ENCODE measurements at places on chromosomes 3 and 15.
A peak's percentile ranks its signal among the peaks of the same experiment; 100 is the strongest.

DNA sequence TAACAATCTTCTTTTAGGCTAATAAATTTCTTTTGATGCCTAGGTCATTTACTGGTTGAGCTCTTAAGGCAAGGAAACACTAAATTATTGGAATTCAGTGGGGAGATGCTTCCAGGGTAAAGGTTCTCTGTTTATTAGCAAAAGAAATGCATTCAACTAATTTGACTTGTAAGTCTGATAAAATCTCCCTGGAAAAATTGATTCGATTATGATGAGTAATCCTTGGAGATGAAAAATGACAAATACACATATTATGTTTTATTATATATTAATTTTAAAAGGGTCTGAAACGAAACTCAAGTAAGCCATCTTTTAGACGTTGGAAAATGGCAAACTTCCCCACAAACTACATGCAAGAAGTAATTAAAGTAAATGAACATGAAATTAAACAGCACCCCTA is 328.0 kb downstream of the FOXP1 start:
- DNase-seq, result no peak

DNA sequence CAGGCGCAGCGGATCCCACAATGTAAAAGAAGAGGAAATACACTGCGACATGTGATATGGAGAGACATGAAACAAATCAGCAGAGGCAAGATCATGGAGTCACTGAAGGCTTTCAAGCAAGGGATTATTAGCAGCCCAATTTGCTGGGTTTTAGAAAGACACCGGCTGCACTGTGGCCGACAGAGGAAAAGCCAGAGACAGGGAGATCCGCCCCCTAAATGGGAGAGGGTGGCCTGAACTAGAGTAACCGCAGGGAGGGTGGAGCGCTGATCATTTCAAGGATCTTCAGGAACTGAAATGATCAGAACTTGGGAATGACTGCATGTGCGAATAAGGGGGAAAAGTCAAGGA is 612 bp upstream of the C15orf40 start:
- no peak for DNase-seq

DNA sequence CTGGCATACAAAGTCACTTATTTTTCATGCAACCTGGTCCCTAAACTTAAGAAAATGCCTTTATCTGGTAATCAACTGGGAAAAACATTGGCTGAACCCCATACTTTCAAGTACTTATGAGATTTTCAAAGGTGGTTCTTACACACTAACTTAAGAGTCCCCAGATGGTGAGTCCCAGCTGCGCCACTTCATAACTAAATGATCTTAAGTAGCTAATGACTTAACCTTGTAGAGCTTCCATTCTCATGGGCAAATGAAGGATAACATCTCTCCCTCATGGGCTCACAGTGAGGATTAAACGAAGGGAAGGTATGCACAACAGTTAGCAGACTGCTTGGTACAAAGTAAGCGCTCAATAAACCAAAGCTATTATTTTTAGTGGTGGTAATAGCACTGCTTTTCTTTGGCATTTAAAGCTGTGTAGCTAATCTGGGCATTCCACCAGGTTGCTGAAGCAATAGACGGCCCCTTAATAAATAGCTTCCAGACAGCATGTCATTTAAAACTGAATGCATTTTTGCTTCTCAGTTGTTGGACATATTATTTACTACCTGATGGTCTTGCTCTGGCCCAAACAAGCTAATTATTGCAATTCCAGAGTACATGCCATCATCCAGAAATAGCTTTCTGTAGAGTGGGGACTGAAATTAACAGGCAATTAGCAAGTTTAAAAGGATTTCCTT is 55.4 kb downstream of the LIPC start:
- DNase-seq, result no peak

- no peak for DNase-seq
Observed at GRCh38 chr15:101372960-101373525, 78.0 kb upstream of the SNRPA1 start.

- DNase-seq, result no peak
Observed at GRCh38 chr15:42056934-42057798, 36.3 kb upstream of the PLA2G4E start.

DNA sequence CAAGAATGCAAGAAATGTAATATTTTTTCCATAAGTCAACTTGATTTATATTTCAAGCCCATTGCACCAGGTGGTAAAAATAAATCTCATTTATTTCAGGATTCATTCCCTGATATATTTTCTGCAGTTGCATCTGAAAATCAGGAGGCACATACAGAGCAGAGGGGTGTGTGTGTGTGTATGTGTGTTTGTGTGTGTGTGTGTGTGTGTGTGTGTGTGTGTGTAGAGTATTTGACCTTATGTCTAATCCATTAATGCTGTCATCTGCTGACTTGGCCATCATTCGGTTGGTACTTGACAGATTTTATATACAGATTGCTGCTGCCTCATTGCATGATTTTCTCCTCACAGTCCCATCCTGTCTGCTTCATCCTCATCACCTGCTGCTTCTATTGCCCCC is 118.5 kb downstream of the SERPINI1 start:
- no peak for DNase-seq

DNA sequence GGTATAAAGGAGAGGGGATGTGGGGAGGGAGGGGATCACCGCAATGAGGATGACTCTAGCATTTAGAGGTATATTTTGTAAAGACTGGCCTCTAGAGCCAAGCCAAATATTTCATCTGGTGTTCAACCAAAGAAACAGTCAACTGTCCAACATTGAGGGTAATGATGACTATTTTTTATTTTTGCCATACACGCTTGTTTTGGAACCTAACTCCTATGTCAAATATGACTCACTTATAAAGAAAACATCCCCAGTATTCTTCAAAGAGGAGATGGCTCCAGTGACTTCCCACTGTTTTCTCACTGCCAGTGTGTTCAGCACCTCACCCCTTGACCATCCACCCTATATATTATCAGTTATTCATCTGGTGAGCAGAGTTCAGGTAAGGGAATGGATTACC is 77.3 kb downstream of the WNT5A start:
- DNase-seq, result no peak

DNA sequence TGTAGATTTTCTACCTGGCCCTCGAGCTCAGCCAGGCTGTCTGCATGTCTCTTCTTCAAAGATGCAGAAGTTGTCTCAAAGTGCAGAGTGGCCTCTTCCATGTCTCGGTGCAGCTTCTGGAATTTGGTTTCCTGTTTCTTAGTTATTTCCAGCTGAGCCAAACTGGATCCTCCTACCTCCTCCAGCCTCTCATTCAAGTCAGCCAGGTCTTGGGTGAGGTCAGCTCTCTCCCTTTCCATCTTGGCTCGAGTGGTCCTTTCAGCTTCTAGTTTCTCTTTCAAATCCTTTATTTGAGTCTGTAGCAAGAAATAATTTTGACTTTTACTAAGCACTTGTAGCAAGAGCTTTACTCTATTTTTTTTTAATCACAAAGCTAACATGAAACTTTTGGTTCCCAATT is 81.8 kb downstream of the MYH15 start:
- DNase-seq, result no peak

GRCh38 chr3:178966299-178967176 is 105.1 kb downstream of the ZMAT3 start:
- peak; percentile 23 for DNase-seq

DNA sequence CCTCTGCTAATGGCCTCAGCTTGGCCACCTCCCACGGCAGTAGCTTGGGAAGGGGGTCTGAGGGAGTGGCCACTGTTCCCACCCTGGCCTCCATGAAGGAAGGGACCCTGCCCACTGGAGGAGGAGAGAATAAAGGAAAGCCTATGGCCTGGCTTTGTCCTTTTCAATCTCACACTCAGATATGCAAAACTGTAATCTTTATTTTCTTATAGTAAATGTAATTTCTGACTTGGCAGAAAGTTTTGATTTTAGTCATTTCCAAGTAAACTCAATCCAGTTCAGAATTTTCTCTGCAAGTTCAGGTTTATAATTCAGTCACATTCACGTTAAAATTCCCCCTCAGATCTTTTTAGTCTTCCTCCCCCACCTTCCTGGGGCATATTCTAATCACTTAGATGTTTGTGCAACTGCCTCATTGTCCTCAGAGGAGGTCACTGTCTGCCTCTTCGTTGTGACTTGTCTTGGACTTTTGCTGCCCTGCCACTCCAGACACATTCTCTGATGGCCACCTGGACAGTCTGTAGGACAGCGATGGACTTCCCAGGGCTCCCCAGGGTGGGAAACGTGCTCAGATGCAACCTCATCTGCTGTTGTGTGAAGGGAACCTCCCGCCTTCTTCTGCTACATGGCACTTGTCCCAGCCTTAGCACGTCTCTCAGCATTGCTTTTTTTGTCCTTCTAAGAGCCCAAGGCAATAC is 222.8 kb upstream of the TBL1XR1 start:
- no peak for DNase-seq

- DNase-seq, result no peak
Observed at GRCh38 chr3:73575519-73575918, 49.2 kb downstream of the PDZRN3 start.

GRCh38 chr3:185561374-185561943 is 9.1 kb upstream of the LIPH start:
- DNase-seq, result no peak

GRCh38 chr3:69838696-69839515 is 99.6 kb downstream of the MITF start:
- DNase-seq, result no peak

- no peak for DNase-seq
Observed at GRCh38 chr3:126100634-126101301, 16.8 kb upstream of the SLC41A3 start.

DNA sequence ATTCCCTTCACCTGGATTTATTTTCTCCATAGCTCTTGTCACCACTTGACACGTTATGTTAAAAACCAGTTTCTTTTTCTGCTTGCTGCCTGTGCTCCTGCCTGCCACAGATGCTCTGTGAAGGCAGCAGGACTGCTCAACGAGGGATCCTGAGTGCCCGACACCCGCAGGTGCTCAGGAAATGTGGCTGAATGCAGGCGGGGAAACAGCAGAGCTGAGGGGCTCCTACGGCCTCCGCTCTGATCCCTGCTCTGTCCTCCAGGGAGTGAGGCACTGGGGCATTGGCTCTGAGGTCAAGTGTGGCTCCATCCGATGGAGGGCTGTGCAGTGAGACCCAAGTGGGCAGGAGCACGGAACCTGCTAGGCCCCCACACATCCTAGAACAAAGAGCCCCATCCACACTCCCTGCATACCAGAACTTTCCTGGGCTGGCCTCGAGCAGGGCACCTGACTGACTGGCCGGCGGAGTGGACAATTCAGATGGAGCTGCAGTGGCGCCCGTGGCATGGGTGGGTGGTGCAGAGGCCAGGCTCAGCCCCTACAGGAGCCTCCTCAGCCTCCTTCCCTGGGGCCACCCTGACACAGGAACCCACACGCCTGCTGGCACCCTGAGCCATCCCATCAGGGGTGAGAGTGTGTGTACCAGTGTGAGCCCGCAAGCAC is 27.9 kb downstream of the IQSEC1 start:
- DNase-seq, result no peak

- DNase-seq, result no peak
Observed at GRCh38 chr15:60721707-60722106, 242.8 kb upstream of the ICE2 start.

- DNase-seq, result no peak
Observed at GRCh38 chr3:143578810-143579435, 269.3 kb downstream of the SLC9A9 start.

- no peak for DNase-seq
Observed at GRCh38 chr3:194301730-194302129, 49.4 kb downstream of the CPN2 start.

DNA sequence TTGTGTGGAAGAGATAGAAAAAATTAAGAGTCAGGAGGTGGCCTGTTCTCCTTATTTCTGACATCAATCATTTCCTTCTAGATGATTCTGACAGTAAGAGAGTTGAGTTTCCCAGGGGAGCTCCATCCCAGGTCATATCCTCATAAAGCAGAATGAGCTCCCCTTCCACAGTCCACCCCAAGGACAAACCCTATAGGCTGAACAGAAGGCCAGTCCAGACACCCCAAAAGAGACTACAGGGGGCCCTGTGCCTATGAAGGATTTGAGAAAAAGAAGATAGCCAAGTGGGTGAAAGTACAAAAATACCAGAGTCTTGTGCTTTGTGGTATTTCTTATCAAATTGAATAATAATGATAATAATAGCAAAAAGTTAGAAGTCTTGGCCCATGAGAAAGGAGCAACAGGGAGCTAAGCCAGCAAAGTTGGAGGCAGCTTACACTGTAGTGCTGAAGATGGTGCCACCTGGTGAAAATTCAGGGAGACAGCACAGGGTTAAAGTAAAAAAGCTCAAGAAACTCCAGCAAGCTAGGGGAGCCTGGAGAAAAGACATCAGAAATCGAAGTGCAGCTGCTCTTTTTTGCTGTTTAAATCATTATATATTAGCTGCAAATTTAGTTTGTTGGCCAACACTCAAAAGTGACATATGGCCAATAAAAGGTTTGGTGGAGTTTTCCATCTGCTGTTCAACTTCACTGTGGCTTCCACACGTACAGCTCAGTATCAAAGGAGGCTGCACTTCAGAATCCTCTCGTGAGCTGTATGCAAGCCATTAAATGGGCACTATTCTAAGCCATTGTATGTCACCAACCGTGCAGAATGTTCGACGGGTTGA is 35.8 kb upstream of the SLC24A5 start:
- DNase-seq, result no peak

DNA sequence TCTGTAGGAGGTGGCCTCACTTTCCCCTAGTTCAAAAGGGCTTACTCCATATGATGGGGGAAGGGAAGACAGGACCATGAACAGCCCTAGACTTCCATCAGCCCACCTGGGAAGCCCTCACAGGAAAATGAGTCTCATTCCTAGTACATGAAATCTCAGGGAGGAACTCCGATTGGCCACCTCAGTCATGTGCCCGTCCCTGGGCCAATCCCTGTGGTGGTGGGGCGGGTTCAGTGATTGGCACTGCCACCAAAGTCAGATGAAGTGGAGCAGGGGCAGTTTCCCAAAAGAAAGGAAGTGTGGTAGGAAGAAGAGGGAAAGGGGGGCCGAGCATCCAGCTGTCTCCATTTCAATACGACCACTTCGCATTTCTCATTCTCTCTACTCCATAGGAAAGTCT is 25.9 kb upstream of the GP9 start:
- no peak for DNase-seq

GRCh38 chr15:98439523-98439942 is 208.8 kb upstream of the IGF1R start:
- no peak for DNase-seq

GRCh38 chr15:82139823-82140268 is 94.0 kb upstream of the MEX3B start:
- no peak for DNase-seq

- no peak for DNase-seq
Observed at GRCh38 chr3:487614-488013, 291.1 kb downstream of the CHL1 start.

- DNase-seq, result no peak
Observed at GRCh38 chr3:106617276-106617675, 748.5 kb upstream of the CBLB start.

Data from NCI-H1436 treated with DMSO at 0.1 percent for 48 hours (cell line).